ENCODE measurements at places on chromosomes 1 and 21. TPM values are rescaled to one million over a fixed set of nuclear protein-coding genes. Genes with fewer than 3 reads are reported as not detected.

EDARADD gene
- 2.9 TPM for total RNA-seq

SOAT1 gene
- 28.0 TPM for total RNA-seq

TRIM45 gene
- 1.7 TPM for total RNA-seq

F13B gene
- not detected for total RNA-seq

HMCN1 gene
- 0.09 TPM for total RNA-seq

MPL gene
- total RNA-seq = not detected

SLC25A33 gene
- 3.0 TPM for total RNA-seq

LRRC42 gene
- total RNA-seq = 27.8 TPM

SH2D1B gene
- total RNA-seq = 0.15 TPM

C4BPA gene
- 0.58 TPM for total RNA-seq

S100A7 gene
- not detected for total RNA-seq

FAM78B gene
- total RNA-seq = 0.08 TPM

LEPR gene
- 2.9 TPM for total RNA-seq

SLC25A34 gene
- 0.35 TPM for total RNA-seq

SPATA21 gene
- 0.06 TPM for total RNA-seq

NPR1 gene
- total RNA-seq = 0.92 TPM

IVL gene
- total RNA-seq = 0.03 TPM

ASCL5 gene
- total RNA-seq = 0.08 TPM

ZSWIM5 gene
- total RNA-seq = 0.58 TPM

EFNA1 gene
- total RNA-seq = 36.5 TPM
